ENCODE measurements at places on chromosomes 12 and 14.
A peak's percentile ranks its signal among the peaks of the same experiment; 100 is the strongest.

GRCh38 chr12:114888928-114889584 is 205.1 kb upstream of the TBX3 start:
- no peak for DNase-seq

GRCh38 chr12:48352157-48352760 is 1.5 kb upstream of the ZNF641 start:
- peak; percentile 85 for DNase-seq

- DNase-seq, result no peak
Observed at GRCh38 chr12:62190689-62191490, 69.3 kb upstream of the USP15 start.

DNA sequence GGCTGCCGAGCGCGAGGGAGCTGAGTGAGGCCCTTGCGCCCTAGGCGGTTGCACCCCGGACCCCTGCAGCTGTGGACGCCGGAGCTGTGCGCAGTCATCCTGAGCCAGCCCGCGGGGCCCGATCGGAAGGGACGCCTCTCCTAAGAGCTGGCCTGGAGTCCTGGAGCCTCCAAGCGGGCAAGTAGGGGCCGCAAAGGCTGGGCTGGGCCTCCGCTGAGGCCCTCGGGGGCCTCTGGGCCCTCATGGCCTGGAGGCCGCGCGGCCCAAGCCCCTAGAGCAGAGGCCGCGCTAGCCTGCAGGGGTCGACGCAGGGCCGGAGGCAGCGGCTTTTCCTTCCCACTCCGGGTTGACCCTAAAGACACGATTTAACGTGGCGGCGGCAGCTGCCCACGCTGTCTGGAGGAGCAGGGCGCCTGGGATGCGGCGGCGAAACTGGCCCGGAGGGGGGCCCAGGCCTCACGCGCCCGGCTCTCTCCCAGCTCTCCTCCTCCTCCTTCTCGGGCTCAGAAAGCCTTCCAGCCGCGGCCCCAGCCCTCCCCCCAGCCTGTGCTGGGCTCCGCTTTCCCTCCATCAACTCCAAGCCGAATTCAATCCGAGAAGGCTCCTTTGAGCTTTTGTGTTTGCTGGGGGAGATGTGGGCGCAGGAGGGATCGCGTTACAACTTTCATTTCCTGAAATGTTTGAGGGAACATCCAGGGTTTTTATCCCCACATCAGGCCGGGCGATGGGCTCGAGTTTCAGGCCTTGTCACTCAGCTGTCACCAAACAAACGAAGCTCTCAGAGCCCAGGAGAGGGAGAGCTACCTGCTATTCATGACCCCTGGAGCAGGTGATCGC is 11.6 kb downstream of the SIX1 start:
- no peak for DNase-seq

- no peak for DNase-seq
Observed at GRCh38 chr12:99979471-99979870, 5.3 kb downstream of the ANKS1B start.

- peak; percentile 34 for DNase-seq
Observed at GRCh38 chr12:98736352-98737321, 91.5 kb downstream of the APAF1 start.

GRCh38 chr12:67534681-67535080 is 113.9 kb upstream of the DYRK2 start:
- no peak for DNase-seq

- DNase-seq, result no peak
Observed at GRCh38 chr12:65121956-65122469, 908 bp upstream of the WIF1 start.

- no peak for DNase-seq
Observed at GRCh38 chr12:68759852-68760251, 13.9 kb downstream of the SLC35E3 start.

DNA sequence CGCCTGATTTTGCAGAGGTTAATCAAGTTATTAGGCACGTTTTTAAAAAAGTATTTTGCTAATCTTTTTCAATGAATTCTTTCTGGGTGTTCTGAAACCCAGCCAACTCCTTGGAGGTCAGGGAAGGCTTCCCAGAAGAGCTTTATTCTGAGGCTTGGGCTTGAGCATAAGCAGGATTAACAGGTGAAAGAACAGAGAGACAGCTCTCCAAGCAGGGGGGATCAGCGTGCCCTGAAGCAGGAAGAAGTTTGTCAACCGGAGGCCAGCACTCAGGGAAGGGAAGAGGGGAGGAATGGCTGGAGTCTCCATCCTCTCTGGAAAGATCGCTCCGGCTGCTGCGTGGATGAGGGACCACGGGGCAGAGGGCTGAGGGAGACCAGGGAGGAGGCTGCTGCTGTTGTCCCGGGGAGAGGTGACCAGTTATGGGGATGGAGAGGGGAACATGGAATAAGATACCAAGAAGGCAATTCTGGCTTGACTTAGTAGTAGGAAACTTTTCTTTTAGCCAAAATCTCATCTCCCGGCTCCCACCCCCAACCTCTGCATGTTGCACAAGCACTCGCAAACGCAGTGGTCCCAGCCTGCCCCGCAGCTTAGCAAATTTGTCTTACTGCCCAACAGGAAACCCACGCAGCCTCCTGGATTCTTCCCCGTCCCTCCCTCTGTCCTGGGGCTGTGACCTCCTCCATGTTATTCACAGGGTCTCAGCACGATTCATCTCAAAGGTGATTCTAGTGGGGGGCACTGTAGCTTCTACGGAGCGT is 1.1 kb upstream of the SSH1 start:
- no peak for DNase-seq

GRCh38 chr12:119180380-119181040 is 1.8 kb downstream of the HSPB8 start:
- DNase-seq, result no peak

DNA sequence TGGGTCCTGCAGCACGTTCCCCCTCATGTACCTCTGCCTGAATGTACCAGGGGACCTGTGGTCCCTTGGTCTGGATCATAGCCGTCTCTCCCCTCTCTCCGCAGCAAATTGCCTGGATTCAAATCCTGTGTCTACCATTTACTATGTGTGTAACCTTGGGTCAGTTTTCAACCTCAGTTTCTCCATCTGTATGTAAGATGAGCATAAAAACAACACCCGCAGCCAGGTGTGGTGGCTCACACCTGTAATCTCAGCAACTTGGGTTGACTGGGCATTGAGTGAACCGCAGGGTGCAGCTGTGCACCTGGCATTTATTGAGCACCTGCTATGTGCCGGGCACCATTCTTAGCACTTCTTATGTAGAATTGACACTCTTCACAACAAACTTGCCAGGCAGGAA is 14.1 kb downstream of the CYP46A1 start:
- no peak for DNase-seq

DNA sequence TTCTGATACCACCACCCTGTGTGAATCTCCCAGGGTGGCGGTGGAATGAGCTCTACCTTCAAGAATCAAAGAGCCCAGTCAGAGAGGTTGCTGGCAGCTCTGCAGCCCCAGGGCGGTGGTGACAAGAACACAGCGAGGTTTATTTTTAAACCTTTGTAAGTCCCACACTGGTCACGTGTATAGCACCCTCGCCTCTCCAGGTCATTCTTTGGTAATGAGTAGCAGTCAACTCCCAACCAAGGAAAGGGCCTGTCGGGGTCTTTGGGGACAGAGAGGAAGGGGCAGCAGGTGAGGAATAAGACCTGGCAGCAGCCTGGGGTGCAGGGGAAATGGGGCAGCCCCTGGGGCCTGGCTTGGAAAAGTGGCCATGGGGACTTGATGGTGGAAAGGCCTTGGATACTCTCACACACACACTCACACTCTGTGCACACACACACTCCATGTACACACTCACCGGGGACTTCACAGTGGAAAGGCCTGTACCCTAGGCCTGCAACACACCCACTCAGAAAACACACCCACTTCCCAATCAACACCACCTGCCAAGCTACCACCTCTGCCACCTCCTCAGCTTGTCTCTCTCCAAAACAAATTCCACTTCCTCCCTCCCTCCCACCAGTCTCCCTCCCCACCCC is 178.6 kb downstream of the DPF3 start:
- DNase-seq, result no peak

DNA sequence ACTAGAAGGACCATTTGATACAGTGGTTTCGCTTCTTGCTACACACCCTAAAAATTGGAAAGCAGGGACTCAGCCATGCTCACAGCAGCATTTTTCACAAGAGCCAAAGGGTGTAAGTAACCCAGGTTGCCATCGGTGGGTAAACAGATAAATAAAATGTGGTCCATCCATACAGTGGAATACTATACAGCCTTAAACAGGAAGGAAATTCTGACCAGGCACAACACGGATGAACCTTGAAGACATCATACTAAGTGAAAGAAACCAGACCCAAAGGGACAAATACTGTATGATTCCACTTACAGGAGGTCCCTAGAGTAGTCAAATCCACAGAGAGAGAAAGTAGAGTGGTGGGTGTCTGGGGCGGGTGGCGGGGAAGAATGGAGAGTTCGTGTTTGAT is 220.9 kb downstream of the PHETA1 start:
- no peak for DNase-seq

- peak; percentile 20 for DNase-seq
Observed at GRCh38 chr14:70186900-70187451, 1.8 kb downstream of the SLC8A3 start.

DNA sequence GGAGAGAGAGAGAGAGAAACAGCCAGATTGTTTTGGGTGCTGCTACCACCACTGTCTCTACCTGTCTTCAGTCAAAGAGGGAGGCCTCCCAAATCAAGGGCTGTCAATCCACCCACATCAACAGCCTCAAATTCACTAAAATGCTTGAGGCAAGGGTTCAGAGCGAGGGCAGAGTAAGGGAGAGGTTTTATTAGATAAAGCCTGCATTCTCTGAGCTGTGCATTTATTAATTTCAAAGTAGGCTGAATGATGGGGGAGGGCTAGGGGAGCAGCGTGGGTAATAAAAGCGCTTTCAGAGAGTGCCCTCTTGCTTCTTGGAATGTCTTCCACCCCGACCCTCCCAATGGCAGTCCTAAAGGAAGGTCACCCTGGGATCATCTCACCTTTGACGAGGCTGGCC is 636.5 kb upstream of the TBX3 start:
- DNase-seq, result no peak

GRCh38 chr12:45872446-45872845 is 117.9 kb downstream of the SCAF11 start:
- peak; percentile 77 for DNase-seq

- DNase-seq, result no peak
Observed at GRCh38 chr12:7117670-7118069, 8.7 kb upstream of the C1RL start.

DNA sequence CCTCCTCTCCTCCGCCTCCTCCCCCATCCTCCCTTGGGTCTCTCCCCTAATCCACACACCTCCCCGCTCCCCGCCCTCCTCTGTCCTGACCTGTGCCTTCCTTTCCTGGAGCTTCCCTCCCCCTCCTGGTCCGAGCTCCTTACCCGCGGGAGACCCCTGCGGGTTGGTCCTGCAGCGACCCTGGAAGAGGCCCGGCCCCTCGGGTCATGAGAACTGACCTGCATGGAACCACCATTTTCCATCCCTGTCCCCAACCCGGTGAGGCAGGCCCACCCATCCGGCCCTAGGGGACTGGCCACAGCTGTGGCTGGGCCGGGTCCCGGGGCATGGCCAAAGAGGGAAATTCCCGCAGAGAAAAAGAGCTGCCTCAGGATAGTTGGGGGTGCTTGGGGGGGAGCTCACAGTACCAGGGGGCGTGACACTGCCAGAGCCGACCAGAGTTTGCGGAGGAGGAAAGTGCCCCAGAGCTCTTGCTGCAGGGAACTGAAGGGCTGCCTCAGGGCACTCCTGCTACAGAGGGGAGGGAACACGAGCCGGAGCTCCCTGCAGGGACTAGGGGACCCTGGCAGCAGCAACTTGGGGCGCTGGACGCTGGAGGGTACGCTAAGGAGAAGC is 613 bp downstream of the ARHGEF40 start:
- DNase-seq, result peak; percentile 61

GRCh38 chr14:89444044-89444443 is 27.0 kb upstream of the FOXN3 start:
- no peak for DNase-seq

GRCh38 chr14:72679536-72680151 is 214.3 kb downstream of the DPF3 start:
- DNase-seq, result no peak

- DNase-seq, result peak; percentile 40
Observed at GRCh38 chr12:121424624-121424975, 24.7 kb downstream of the RNF34 start.

DNA sequence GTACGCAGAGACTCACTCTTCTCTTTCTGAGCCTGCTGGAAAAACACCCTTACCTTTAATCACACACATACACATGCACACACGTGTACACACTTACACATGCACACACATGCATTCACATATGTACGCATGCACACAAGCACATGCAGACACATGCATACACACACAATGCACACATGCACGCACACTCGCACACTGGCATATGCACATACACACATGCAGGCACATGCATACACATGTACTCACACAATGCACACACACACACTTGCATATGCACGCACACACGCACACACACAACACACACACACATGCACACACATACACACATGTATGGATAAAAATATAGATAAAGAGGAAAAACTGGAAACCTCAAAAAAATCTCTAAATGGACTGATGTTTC is 249.0 kb downstream of the GLT1D1 start:
- no peak for DNase-seq

DNA sequence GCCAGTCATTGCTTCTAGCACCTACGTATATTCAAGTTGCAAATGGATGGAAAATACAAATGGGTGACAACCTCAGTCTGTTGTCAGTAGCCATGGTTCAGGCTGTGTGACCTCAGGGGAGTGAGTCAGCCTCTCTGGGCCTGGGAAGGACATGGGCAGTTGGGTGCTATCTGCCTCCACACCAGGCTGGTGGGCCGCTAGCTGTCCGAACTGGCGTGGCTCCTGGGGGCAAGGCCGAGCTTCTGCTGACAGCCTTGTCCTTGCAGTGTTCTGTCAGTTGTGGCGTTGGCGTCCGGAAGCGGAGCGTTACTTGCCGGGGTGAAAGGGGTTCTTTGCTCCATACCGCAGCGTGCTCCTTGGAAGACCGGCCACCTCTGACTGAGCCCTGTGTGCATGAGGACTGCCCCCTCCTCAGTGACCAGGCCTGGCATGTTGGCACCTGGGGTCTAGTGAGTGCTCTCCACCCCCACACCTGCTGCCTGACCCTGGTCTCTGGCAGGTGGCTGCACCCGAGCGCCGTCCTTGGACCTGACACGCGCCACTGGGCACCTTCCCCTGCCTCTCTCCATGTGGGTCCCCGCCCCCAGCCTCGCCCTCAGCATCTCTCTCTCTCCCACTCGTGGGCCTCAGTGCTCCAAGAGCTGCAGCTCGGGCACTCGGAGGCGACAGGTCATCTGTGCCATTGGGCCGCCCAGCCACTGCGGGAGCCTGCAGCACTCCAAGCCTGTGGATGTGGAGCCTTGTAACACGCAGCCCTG is 17.1 kb downstream of the PAPLN start:
- DNase-seq, result no peak

Measured in OCI-M1 (cell line).